Calu3 (cell line): ENCODE measurements at places on chromosomes 3 and 15.

DNA sequence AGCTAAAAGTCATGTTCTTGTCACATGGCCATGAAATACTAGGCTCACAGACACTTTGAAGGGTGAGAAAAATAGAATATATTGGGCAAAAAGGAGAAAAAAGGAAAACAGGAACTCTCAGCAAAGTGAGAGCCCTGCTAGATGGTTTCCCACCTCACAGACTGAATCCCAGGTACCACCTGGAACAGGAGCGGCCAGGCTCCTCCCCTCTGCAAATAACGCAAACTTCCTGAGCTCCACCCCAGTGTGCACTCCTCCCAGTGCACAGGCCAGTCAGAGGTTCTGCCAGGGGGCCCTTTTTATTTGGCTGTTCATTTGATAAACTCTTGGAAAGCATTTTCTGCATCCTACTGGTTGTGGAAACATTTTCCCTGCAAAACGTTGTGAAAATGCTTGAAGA, 780.4 kb downstream of the TBL1XR1 start:
- DNase-seq: no peak

DNA sequence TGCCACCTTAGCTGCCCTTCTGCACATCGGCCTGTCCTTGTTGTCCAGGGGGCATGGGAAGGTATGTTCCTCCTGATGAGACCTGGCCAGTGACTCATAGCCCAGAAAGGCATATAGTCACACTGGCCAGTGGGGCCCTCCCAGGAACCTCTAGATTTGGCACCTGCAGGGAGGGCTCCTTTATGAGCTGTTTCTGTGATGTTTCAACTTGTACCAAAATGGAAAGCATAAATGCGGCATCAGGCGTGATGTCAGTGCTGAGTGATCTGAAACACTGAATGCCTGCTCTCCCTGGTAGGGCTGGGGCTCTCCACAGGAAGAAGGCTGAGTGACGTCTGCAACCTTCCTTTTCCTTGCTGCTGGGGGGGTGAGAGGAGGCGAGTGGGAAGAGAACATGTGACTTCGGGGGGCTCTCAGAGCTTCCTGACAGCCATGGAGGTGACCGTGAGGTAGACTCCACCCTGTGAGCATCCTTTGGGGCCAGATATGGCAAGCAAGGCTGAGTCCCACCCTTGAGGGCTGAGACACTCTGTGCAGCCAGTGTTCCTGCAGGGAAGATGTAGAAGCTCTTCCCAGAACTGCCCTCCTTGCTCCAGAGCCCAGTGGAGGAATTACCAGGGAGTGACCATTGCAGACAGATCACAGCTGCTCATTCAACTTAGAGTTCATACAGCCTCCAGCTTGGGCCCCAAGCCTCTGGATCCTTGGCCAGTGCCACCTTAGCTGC, 37.1 kb upstream of the APEH start:
- DNase-seq: no peak

GRCh38 chr3:128709506-128710210, 16.3 kb upstream of the RAB7A start:
- peak; percentile 82 for DNase-seq

GRCh38 chr3:126962756-126963155, 20.2 kb upstream of the PLXNA1 start:
- DNase-seq: no peak

DNA sequence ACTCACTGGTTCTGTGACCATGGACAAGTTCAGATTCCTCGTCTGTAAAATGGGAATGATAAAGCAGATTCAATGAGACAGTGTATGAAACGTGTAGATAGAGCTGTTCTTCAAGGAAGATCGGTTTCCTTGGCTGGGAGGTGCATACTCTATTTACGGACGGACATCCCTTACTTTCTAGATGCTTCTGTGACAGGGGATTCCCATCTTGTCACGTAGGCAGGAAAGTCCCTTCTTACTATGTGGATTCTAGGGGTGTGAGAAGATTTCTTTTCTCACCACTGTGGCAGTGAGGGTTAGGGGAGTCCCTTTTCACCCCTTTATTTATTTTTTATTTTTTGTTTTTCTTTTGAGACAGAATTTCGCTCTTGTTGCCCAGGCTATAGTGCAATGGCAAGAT, 180.9 kb upstream of the TBL1XR1 start:
- no peak for DNase-seq

DNA sequence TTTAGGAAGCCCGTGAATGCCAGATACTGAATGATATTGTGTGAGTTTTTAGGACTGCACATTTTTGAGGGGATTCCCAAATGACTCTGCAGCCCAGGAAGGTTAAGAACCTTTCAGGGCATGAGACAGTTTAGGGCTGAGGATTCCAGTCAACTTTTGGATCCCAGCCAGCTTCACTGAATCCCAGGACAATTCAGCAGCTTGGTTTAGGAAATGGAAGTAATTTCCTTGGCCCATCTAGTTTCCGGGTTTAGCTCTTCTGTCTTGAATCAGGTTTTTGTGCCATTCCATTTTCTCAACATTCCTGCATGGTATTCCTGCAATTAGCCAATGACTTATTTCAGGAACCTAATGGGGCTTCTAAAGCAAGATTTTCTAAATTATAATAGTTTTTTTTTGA, 253.9 kb downstream of the LSAMP start:
- no peak for DNase-seq

DNA sequence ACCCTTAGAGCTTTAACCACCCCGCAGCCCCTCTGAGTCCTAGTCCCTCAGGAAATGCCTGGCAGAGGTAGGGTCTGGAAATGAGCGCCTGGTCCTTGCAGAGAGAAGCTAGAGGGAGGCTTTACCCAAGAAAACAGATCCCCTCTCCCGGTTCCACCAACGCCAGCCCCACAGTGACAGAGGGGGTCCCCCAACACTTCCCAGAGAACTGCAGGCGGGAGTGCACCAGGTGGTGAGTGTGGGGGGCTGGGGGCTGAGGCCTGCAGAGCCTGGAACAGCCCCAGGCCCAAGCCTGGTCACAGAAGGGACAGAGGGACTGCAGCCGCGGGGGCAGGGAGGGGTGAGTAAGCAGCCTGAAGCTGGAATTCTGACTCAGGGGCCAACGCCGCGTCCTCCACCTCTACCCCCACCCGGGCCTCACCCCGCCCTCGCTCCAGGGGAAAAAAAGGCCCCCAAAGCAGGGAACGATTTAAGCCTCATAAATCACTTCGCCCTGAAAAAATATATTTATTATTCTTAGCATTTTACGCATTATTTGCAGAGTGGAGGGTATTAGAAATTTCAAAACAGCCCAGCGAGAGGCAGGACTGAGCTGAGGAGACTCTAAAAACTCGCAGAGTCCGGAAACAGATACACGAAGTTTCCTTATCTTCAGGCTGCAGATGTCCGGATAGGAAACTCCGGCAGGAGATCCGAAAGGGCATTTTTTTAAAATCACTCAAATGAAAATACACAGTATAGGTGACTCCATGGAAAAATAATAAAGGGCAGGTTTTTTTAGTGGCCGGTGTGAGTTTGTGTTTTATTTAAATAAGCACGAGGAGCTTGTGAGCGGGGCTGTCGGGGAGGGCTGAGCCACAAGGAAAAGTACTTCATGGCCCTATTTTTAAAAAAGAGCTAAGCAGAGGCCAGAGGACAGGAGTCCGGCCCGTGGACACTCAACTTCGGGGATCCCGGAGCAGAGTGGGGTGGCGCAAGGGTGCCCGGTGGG, 10.0 kb downstream of the GATA2 start:
- DNase-seq: no peak
